ENCODE measurements at places on chromosomes 11 and 22.

- no peak overlapping the region for H3K4me3 ChIP-seq
- no peak for DNase-seq
- peaks cover 3% of the 10 kb centered on the region for H3K4me1 ChIP-seq
- no peaks in the 10 kb centered on the region for H3K27me3 ChIP-seq
These were observed 2.1 kb downstream of the TMPRSS4 start for GRCh38 chr11:118078911-118079411.

- H3K36me3 ChIP-seq = no peaks in the 10 kb centered on the region
- no peaks in the 10 kb centered on the region for H3K27me3 ChIP-seq
- H3K4me3 ChIP-seq = no peak overlapping the region
- no peaks in the 10 kb centered on the region for H3K4me1 ChIP-seq
These were observed 28.5 kb downstream of the RSPH14 start for GRCh38 chr22:23113067-23113846.

- no peaks in the 10 kb centered on the region for H3K27me3 ChIP-seq
- no peaks in the 10 kb centered on the region for H3K4me1 ChIP-seq
- no peak overlapping the region for H3K4me3 ChIP-seq
- H3K36me3 ChIP-seq = no peaks in the 10 kb centered on the region
- no peak overlapping the region for H3K27ac ChIP-seq
- peak; percentile 56 for DNase-seq
These were observed 168.0 kb upstream of the BDNF start for GRCh38 chr11:27868226-27868625.

- H3K27ac ChIP-seq = no peak overlapping the region
- H3K4me3 ChIP-seq = no peak overlapping the region
- H3K27me3 ChIP-seq = no peaks in the 10 kb centered on the region
- no peaks in the 10 kb centered on the region for H3K36me3 ChIP-seq
- DNase-seq = no peak
- peaks cover 2% of the 10 kb centered on the region for H3K4me1 ChIP-seq
These were observed 171.1 kb downstream of the CRYBB2 start for GRCh38 chr22:25390297-25391240.

- DNase-seq = no peak
- no peaks in the 10 kb centered on the region for H3K27me3 ChIP-seq
- no peak overlapping the region for H3K4me3 ChIP-seq
- H3K4me1 ChIP-seq = peaks cover 9% of the 10 kb centered on the region
These were observed 15.2 kb upstream of the SORL1-AS1 start for GRCh38 chr11:121467965-121468364.

DNA sequence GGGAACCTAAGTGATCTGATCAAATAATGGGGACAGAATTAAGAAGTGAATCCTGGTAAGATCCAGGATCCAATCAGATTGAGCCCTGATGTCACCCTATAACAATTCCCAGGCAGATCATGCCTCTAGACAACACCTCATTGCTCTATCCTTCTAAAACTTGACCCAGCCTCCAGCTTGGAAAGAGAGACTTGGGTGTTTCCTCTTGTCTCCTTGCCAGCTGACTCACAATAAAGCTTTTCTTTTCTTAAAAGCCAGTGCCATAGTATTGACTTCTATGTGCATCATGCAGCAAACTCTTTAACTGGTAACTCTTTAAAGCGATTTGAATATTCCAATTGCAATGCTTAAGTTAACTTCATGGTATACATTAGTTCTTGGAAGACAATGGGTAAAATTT is 109.6 kb upstream of the CHORDC1 start:
- DNase-seq = no peak
- no peak overlapping the region for H3K4me3 ChIP-seq
- no peaks in the 10 kb centered on the region for H3K4me1 ChIP-seq
- H3K27ac ChIP-seq = no peak overlapping the region
- H3K27me3 ChIP-seq = no peaks in the 10 kb centered on the region

GRCh38 chr11:100876815-100877520 is 189.9 kb downstream of the ARHGAP42 start:
- no peak overlapping the region for H3K27ac ChIP-seq
- peaks cover 8% of the 10 kb centered on the region for H3K4me1 ChIP-seq
- H3K36me3 ChIP-seq = no peaks in the 10 kb centered on the region
- H3K4me3 ChIP-seq = no peak overlapping the region
- peak; percentile 95 for DNase-seq

DNA sequence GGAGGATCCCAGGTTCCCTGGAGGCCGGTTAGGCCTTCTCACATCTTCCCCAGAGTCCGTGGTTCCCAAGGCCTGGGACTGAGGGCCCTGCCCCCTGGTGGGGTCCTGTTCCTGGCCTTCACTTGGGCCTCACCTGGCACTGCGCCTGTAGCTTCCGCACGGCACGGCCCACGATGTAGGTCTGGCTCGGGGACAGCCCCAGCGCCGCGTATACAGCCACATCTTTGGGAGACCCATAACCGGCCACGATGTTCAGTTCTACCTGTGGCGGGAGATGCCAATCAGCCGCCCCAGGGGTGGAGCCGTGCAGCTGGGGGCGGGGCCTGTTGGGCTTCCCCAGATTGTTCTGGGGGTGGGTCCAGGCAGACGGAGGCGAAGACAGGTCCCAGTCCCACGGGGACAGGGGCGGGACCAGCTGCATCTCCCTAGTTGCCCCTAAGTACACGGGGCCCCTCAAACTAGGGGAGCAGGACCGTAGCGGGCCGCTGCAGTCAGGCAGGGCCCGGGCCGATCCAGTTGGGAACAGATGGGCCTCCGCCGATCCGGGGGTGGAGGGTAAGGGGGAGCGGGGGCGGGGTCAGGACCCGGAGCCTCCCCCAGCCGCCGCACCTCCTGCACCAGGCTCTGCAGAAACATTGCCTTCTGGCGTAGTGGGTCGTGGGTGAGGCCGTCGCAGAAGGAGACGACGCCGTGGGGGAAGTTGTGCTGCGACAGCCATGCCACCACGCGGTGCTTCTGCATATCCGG is 10.1 kb downstream of the AIP start:
- no peak for DNase-seq
- no peaks in the 10 kb centered on the region for H3K27me3 ChIP-seq
- no peak overlapping the region for H3K4me3 ChIP-seq
- H3K27ac ChIP-seq = no peak overlapping the region
- H3K4me1 ChIP-seq = no peaks in the 10 kb centered on the region
- H3K36me3 ChIP-seq = peaks cover 6% of the 10 kb centered on the region
